ENCODE measurements at places on chromosomes 1 and 21. TPM values are rescaled to one million over a fixed set of nuclear protein-coding genes. Genes with fewer than 3 reads are reported as not detected.

The CCDC27 gene
- 0.45 TPM for total RNA-seq

DNA sequence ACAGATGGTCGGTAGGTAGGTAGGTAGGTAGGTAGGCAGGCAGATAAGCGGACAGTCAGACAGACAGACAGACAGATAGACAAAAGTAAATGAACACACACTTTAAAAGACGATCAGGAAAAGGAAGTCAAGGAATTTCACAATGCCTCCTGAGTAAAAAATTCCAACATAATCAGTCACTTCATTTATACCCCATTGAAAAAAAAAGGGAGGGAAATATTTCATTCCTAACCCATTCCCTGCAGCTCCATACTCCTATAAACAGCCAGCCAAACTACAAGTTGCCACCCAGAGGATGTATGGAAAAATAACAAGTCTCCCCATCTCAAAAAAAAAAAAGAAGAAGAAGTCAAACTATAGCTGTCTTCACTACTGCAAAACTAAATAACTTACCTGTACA lies 43.4 kb downstream of the ZZZ3 start:
- H3K36me3 ChIP-seq, result no peaks in the 10 kb centered on the region
- no peaks in the 10 kb centered on the region for H3K27me3 ChIP-seq
- H3K4me3 ChIP-seq, result no peak overlapping the region
- H3K27ac ChIP-seq, result no peak overlapping the region
- DNase-seq, result no peak

The TENT5C gene
- 1.2 TPM for total RNA-seq

GRCh38 chr21:28928578-28929420 lies 63.9 kb downstream of the LTN1 start:
- H3K27ac ChIP-seq, result no peak overlapping the region
- no peak overlapping the region for H3K4me3 ChIP-seq
- DNase-seq, result no peak
- H3K4me1 ChIP-seq, result 0 out of 2 replicates have a peak, but pooled peaks cover 3% of the 10 kb centered on the region

The LHX8 gene
- 0.27 TPM for total RNA-seq

The TTC22 gene
- 2.5 TPM for total RNA-seq

DNA sequence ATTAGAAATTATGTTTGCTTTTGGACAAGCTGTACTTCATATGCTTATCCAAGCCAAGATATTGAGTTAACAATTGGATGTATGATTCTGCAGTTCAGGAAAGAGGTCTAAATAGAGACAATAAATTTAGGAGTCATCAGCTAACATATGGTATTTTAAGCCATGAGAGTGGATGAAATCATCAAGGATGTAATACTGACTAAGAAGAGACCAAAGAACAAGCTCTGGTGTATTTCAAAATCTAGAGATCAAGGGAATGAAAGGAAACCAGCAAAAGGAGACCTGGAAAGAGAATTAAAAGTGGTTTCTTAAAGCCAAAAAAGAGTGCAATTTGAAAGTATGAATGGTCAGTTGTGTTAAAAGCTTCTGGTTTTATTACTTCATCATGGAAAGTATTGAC lies 183.6 kb upstream of the BEND5 start:
- no peak for DNase-seq
- no peak overlapping the region for H3K27ac ChIP-seq
- no peaks in the 10 kb centered on the region for H3K4me1 ChIP-seq
- no peaks in the 10 kb centered on the region for H3K27me3 ChIP-seq

DNA sequence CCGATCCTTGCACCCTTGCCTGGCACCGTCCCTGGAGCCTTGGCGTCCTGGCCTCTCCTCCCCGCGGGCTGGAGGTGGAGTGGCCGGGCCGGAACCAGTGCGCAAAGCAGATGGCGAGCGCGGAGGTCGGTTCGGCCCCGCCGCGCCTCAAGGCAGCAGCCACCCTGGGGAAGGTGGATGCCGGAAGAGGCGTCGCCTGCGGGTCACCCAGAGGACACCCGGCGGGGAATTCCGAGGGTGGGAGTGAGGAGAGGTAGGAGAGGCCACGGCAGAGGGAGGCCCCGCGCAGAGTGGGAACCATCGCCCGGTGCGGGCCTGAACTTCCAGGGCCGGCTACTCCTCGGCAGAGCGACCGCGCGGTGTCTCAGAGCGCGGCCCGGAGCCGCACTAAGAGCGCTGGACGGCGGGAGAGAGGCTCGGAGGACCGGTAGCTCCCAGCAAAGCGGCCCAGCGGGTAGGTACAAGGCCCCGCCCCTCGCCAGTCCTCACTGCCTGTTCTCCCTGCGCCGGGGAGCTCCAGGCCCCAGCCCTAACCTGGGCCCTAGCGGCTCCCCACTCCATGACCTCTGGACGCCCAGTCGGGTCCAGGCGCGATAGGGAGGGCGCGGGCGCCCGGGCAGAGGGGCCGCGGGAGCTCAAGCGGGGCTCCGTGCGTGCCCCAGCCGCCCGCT lies at the start of gene RNF207:
Gene RNF207, plus strand, starts transcription at position 271 of the 671 bp plus-strand sequence. CDS start 417 bp downstream, outside the sequence.
- H3K27ac ChIP-seq, result no peak within 1 kb of the TSS
- H3K27me3 ChIP-seq, result peaks cover 48% of the 10 kb centered on the region
- H3K4me1 ChIP-seq, result peaks cover 29% of the 10 kb centered on the region
- DNase-seq, result peak; percentile 91
- no peaks in the 10 kb centered on the region for H3K36me3 ChIP-seq

GRCh38 chr1:87202451-87202850 lies 126.2 kb upstream of the LMO4 start:
- H3K27ac ChIP-seq, result no peak overlapping the region
- DNase-seq, result no peak
- H3K4me1 ChIP-seq, result peaks cover 7% of the 10 kb centered on the region
- H3K27me3 ChIP-seq, result no peaks in the 10 kb centered on the region
- H3K36me3 ChIP-seq, result no peaks in the 10 kb centered on the region
- no peak overlapping the region for H3K4me3 ChIP-seq

DNA sequence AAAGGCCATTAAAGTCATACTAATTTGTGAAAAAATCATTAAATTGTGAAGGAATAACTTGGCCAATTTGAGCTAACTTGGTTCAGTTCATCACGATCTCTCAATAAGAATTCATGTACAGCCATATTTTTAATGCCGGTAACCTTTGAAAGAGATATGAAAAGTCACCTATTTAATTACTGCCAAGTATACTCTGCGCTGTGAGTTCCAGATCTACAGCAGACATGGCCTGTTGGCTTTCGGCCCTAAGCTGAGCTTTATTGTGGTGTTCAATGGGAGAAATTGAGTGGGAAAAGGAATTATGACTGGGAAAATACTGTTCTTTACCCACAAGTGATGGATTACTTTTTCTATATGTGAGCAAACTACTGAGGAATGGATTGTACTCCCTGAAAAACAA lies 159.9 kb upstream of the L1TD1 start:
- no peak overlapping the region for H3K27ac ChIP-seq
- no peaks in the 10 kb centered on the region for H3K27me3 ChIP-seq
- no peaks in the 10 kb centered on the region for H3K36me3 ChIP-seq
- no peak overlapping the region for H3K4me3 ChIP-seq

DNA sequence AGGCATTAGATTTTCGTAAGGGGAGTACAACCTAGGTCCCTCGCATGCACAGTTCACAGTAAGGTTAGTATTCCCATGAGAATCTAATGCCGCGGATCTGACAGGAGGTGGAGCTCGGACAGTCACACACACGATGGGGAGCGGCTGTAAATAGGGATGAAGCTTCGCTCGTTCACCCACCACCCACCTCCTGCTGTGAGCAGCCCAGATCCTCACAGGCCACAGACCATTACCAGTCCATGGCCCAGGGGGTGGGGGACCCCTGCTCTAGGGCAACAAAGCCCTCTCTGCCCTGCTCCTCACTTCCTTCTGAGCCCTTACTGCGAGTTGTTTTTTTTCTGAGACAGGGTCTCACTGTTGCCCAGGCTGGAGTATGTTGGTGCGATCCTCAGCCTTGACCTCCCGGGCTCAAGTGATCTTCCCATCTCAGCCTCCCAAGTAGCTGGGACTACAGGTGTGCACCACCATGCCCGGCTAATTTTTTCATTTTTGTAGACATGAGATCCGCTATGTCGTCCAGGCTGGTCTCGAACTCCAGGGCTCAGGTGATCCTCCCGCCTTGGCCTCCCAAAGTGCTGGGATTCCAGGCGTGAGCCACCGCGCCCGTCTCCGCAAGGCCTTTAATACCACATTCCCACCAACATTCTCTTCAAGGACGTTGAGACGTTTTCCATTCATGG lies 21.3 kb downstream of the TRPM2 start:
- DNase-seq, result no peak
- no peak overlapping the region for H3K27ac ChIP-seq
- 0 out of 2 replicates have a peak, but pooled peaks cover 3% of the 10 kb centered on the region for H3K27me3 ChIP-seq
- H3K4me1 ChIP-seq, result no peaks in the 10 kb centered on the region
- no peak overlapping the region for H3K4me3 ChIP-seq

The ATAD3C gene
- 0.45 TPM for total RNA-seq

All from GM23338 (cell line).